ENCODE measurements at places on chromosomes 5 and 9.

GRCh38 chr5:62306323-62306895, 403 bp downstream of the KIF2A start:
- DNase-seq: no peak

DNA sequence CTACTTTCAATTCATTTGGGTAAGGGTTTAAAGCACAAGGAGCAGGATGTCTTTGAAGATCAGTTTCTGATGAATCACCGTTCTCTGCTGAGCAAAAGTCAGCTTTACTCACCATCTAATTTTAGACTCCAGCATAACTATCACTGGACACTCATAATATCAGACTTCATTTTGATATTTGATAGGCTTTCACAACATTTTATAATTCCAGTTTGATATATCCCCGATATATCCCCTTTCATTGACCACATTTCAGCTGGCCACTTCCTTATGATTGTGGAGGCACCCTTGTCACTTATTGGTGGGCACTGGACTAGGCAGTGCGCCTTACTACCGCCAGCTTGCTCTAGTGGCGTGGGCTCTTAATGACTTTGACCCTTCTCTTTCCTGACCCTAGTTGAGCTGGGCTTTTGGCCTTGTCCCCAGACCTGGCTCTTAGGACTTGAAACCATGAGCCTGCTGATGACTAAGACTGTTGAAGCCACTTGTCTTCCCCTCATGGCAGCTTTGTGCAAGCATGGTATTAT, 46.8 kb downstream of the CYSTM1 start:
- no peak for DNase-seq

DNA sequence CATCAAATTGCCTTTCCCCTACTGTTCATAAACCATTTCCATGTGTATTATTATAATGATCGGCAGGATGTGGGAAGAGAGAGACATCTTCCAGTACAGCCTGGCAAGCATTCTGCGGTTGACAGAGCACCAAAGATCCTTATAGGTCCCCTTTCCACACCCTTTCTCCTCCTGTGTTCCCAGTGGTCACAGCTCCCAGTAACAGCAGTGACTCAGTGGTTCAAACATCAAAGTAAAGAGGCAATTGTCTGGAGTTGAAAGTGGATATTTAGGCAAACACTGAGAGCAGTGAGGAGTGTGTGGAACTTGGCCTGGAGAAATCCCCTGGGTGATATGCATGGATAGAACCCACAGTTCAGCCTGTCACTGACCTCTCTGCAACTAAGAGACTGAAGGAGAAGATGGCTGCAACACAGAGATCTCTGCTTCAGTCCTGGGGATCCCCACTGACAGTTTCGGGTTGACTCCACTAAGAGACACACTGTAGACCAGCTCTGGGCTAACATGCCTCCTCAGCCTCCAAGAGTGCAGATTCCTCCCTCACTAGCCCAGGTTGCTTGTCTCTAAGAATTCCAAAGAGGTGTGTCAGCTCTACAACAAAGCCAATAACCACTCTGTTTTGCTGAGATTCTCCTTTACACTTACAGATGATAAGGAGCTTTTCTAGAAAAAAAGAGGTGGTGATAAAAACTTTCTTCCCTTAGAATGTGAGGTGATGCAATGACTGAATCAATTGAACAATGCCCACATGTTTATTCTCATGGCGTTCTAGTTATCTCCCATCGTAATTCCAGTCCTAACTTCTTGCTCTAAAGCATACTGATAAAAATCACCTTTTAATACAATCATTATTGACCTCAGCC, 94.4 kb upstream of the IL6ST start:
- no peak for DNase-seq

DNA sequence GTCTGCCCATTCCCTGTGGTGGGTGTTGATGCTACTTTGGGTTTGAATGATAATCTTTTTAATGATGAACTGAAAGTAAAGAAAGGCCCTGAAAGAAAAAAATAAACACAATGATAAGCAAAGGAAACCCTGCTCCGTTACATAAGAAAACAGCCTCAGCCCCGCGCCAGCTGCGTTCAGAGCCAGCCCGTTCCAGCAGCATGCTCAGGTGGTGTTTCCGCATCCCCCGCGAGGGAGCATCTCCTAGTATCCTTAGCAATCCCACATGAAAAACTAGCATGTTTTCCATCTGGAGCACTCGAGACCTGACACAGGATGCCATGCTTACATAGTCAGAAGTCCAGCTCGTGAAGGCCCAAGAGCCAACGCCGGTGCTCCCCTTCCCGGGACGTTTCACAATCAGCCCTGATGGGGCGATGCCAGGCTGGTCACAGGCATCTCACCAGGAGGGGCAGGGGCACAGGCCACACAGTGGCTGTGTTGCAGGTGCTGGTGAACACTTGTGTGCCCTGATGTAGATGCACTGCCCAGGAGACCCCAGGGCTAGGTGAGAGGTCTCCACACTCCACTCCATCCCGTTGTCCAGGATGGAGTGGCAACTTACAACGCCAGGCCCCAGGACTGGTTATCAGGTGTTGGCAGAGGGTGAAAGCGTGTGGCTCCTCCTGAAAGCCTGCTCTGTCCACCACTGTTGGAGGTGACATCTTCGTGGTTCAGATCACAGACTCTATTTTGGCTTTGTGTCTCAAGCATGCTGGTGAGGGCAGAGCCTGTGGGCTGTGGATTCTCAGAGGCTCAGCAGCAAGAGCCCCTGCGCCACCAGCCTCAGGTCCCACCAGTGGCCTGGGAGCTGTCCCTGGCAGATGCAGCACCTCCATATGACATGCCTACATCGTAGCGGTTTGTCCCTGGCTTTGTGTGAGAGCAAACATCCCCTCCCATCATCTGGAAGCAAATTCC, 246.8 kb upstream of the IRX1 start:
- no peak for DNase-seq

DNA sequence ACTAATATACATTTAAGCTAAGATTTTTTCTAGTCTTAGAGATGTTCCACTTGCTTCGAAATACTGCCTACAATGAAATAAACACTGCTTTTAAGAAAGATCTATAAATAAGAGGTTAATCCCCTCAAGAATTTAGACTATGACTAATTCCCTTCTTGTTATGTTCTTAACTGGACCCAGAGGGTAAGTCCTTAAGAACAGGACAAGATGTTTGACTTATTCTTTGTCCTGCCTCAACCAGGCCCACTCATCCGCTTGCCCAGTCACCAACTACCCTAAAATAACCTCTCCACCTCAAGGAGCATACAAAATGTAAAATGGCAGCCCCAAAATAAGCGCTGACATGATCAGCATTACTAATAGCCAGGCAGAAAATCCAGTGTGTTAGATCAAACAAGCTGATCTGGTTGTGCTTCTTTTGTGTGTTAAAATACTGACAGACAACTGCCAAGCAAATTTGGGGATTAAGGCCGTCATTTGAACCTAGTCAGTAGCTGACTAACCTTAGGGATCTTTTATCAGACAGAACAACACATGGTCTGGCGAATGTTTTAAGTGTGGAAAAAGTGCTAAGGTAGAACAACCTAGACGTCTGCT, 93.7 kb upstream of the SMC5 start:
- no peak for DNase-seq

- DNase-seq: no peak
Measured at GRCh38 chr5:10756549-10756948, 4.5 kb downstream of the DAP start.

DNA sequence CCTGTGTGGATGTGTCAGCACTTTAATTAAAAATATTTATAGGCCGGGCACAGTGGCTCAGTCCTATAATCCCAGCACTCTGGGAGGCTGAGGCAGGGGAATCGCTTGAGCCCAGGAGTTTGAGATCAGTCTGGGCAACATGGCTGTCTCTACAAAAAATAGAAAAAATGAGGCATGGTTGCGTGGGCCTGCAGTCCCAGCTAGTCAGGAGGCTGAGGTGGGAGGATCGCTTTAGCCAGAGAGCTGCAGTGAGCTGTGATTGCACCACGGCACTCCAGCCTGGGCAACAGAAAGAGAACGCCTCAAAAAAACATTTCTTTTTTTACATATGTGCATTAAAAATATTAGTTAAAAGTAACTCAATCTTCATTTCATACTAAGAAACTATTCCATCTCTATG, 6.2 kb downstream of the TBC1D9B start:
- no peak for DNase-seq

GRCh38 chr9:69141851-69142250, 32.2 kb upstream of the TJP2 start:
- DNase-seq: no peak

DNA sequence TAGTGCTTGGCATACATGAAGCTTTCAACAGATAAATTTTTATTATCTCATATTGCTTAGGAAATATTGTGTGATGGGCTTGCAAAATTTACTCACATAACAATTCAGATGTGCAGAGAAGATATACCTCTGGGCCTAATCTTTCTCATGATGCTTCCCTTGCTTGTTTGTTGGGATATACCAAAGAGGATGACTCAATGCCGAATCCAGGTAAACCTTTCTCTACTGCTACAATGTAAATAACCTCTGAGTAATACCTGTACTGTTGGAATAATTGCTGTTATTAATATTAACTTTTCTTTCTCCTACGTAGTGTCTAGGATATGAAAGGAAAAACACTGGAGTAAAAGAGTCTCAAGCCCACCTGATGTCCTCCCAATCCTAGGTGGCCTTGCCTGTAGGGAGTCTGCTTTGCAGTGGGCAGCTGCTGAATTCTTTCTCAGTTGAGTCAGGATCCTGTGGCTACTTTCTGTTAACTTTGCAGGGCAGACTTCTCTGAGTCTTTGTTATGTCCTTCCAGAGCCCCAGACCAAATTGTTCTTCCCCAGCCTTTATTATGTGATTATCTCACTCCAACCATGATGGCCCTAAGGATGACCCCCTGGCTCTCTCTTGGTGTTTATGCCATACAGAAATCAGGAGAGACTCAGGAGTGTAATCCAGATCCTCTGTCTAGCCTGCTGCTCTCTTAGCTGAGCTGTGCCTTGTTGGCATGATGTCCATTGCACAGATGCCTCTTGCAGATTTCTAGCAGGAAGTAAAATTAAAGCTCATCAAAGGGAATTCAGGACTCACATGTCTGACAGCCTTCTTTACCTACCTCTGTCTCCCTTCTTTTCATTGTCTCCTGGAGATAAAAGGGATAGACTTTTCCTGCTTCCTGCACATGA, 208.1 kb downstream of the SNX18 start:
- no peak for DNase-seq

GRCh38 chr9:109717342-109717741, 62.7 kb upstream of the PALM2AKAP2 start:
- no peak for DNase-seq

DNA sequence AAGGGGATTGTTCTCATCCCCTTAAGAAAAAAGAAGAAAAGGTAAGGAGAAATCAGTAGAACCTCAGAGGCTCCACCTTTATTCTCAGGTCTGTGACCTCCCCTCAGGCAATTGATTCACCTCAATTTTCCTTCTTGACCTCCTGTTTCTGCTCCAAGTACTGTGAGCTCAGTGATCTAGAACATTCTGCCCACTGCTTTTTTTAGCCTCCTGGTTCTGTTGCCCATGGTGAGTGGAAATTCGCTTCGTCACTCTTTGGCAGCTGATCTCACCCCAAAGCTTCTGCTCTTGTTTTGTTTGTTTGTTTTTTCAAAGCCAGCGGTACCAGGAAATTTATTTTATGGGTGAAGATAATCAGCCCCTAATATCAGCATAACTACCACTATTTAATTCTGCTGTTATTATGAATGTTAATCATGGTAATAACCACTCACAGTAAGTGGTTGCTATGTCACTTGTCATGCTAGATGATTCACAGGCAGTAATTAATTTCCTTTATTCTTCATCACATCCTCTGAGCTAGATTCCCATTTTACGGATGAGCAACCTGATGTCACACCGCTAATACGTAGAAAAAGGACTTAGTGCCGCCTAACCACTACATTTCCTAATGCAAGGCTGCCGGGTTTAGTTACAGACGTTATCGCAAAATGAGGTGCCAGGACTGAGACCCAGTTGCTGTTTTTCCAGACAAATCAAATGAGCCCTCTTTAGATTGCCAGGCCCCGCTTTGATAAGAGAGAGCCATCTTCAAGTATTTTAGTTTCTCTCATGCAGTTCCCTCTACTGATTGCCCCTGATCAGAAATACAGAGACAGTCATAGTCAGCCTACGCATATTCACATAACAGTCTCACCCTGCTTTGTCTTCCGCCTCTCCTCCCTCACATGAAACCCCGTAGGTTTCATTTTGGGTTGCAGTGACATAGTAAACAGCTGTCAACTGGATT, 78.2 kb downstream of the CYFIP2 start:
- DNase-seq: no peak

GRCh38 chr5:179190851-179191505, 130.8 kb downstream of the ZNF354C start:
- DNase-seq: no peak

DNA sequence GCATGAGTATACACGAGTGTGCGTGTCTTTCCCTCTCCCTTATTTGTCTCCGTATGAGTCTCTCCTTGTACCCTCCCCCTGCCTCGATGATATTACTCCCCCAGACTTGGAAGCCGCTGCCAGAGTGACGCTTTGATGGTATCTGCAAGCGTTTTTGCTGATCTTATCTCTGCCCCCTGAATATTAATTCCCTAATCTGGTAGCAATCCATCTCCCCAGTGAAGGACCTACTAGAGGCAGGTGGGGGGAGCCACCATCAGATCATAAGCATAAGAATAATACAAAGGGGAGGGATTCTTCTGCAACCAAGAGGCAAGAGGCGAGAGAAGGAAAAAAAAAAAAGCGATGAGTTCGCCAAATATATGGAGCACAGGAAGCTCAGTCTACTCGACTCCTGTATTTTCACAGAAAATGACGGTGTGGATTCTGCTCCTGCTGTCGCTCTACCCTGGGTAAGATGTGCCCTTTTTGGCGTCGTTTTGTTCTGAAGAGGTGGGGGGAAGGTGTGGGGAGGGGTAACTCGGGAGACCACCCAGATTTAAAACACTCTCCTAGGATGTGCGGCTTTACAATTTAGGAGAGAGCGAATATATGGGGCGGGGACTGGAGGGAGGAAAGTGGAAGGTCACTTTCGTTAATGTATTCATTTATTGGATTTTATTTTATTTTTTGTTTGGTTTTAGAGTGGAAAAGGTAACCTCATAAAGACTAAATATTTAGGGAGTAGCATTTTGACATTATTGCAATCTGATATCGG, at the start of gene GABRG2:
Gene GABRG2, plus strand, starts transcription at position 119 of the 757 bp plus-strand sequence. Its CDS starts 227 bp downstream, at position 346.
- DNase-seq: no peak

GRCh38 chr9:112015149-112015548, 118.5 kb downstream of the UGCG start:
- DNase-seq: no peak

DNA sequence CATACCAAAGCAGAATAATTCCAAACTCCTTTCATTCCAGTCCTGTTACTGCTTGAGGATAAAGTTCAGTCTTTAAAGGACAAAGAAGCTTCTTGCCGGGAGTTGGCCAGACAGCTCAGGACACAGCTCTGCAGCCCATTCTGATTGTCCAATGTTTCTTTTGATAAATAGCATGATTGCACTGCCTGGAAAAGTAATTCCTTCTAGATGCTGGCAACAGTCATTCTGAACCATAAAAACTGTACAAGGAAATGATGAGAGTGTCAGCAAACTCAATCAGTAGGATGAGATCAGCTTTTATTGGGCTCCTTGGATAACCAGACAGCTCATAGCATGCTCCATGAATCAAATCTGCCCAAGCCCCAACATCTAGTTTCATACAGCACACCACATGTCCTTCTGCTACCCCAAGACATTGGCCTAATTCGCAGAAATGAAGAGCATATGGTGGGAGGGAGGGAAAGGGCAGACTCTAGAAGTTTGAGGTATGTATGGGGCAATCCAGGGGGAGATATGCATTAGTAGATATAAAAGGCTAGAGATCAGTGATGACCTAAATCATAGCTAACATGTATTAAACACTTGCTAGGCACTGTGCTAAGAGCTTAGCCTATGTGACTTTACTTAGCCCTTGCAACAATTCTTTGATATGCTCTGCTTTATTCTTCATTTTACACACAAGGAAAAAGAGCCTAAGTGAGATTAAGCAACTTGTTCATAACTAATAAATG, 219.9 kb upstream of the NREP start:
- DNase-seq: no peak

GRCh38 chr5:57658018-57658417, 175.4 kb upstream of the ACTBL2 start:
- DNase-seq: no peak
